ENCODE measurements at places on chromosomes 1 and 21.

DNA sequence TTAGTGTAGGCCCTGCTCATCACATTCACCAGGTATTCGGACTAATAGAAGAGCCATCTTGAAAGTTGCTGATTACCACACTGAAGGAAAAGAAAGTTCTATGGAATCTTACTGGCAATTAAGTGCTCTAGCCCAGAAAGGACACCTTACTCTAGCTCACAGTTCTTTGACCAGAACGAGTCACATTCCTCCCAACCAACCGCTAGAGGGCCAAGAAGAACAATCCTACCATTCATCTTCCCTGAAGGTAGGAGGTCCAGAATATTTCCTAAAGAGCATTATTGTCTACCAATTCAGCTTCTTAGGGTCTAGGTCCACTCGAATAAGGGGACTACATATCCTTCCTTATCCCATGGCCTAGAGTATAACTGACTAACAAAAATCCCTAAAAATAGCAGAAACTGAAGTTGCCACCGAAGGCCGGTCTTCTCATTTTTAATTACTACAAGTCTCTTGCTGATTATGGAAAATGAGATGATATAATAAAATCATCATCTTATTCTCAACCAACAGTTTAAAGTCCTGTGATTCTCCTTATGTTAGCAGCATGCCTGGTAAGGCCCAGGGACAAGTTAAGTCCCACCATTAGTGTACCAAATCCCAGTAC is 2.7 kb upstream of the FMO1 start:
- DNase-seq: no peak

GRCh38 chr1:219626865-219627264 is 14.0 kb upstream of the ZC3H11B start:
- DNase-seq: no peak

DNA sequence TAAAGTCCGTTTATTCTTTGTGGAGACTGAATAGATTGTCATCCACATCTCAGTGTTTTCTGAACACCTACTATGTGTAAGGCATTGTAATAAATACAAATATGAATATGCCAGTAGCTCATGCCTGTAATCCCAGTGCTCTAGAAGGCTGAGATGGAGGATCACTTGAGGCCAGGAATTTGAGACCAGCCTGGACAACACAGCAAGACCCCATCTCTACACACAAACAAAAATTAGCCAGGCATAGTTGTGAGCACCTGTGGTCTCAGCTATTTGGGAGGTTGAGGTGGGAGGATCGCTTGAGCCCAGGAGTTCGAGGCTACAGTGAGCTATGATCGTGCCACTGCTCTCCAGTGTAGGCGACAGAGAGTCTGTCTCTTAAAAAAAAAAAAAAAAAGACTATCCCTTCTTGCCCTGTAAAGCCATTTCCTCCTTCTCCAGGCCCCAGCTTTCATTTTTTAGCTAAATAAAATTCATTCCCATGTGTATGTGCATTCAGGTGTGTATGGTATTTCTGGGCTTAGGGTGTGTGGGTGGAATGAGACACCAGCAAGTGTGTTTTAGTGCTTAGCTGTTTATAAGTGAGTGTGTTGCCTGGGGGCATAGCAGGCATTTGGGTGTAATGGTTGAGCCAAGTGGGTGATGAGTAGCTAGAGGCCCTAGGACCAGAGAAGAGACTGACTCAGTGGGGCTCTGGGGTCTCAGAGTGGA is 7.8 kb downstream of the CELSR2 start:
- no peak for DNase-seq

- DNase-seq: no peak
Measured at GRCh38 chr1:198575798-198576641, 35.5 kb upstream of the ATP6V1G3 start.

DNA sequence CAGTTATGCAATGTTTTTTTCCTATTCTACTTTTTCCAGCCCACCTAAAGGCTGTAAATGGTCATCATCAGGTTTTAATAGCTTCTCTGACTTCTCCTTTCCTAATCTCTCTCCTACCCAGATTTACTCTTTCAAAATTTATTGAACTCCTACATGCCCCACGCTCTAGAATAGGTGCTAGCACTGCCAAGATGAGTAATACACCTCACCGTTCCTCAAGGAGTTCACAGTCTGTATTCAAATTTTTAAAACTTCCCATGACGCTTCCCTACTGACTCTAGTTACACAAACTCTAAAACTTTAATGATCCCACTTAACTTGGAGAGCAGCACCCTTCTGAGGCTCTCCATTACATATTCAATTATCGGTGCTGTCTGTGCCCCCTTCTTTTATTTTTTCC is 51.6 kb downstream of the ALG14 start:
- no peak for DNase-seq
